ENCODE measurements at places on chromosomes 12 and 14.

DNA sequence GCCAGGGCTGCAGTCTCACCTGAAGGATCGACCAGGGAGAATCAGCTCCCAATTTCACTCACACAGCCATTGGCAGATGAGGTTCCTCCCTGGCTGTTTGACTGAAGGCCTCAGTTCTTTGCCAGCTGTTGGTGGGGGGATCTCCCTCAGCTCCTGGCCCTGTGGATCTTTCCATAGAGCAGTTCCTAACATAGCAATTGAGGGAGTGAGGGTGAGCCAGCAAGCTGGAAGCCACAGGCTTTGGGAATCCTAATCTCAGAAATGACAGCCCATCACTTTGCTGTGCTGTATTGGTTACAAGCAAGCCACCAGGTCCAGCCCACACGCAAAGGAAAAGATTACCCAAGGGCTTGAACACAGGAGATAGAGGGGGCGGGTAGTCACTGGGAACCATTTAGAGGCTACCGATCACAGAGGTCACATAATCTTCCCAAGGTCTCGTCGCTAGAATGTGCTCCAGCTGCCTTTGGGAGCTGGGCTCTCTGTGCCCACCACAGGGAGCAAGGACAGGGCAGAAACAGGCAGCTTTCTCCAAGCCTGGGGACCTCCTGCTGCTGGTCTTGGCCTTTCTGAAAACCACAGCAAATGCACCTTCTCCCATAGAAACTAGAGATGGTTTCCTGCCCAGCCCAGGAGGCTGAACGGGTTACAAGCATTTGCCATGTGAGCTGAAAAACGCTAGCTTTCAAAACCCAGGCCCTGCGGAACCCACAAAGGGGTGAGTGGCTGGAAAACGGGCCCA, 4.6 kb upstream of the OTUB2 start:
- no peak for DNase-seq

DNA sequence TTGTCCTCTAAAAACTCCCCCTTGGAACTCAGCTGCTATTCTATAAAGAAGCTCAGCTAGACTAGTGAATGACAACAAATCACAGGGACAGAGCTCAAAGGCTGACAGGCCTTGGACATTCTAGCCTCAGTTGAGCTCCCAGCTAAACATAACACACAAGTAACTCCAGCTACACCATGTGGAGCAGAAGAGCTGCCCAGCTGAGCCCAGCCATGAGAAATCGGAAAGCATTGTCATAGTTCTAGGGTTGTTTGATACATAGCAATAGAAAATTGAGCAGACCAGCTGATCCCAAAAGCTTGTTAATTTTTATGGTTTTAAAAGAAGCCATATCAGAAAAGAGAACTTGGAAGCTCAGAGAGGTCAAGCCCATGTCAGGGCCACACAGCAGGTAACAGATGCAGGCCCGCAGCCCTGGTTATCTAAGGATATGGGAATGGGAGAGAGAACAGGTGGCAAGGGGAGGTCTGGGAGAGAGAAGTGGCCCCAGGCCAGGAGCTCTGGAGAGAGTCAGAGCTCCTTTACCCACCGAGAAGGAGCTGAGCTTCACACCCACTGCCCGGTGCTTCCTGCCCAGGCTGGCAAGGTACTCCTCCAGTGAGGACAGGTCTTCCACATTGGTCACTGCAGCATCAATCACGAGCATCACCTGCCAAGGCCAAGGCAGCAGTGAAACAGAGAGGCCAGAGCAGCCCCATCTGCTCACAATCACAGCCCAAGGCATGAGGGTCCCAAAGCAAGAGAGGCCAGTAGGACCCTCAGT, 2.9 kb downstream of the NGB start:
- DNase-seq = no peak

DNA sequence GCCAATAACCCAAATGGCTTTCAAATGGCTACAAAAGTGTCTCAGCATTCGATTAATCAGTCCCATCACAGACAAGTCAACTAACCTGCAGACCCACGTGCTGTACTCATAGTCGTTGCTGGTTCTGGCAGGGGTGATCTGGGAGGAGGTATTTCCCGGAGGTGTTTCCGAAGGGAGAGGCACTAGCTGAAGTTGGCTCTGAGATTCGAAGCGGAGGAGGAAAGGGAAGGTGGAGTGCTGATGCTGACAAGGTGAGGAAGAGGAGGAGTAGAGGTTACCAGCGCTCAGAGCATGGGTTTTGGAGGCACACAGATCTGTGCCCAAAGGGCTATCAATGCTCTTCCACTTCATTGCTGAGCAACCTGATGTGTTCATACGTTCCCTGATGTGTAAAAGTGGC, 20.5 kb upstream of the COL2A1 start:
- no peak for DNase-seq

GRCh38 chr12:92396647-92397252, 251.1 kb upstream of the BTG1 start:
- DNase-seq = no peak

DNA sequence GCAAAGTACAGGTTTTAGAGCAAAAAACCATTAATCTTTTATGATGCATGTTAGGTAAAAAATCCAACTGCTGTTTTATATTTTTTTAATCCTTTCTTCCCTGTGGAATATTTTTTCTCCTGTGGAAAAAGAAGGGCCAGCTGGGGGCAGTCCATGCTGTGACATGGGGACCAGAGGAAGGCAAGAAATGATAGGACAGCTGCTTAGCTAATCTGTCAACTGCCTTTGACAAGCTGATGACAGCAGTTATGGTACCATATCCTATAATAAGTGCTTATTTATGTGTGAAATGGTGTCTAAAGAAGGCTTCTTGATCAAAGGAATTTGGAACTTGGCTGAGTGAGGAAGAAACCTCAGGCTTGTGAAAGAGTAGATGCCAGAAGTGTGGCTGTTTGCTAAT, 452.4 kb upstream of the NOVA1 start:
- peak; percentile 57 for DNase-seq

GRCh38 chr14:100781952-100782351, 44.0 kb upstream of the MEG3 start:
- DNase-seq = no peak

DNA sequence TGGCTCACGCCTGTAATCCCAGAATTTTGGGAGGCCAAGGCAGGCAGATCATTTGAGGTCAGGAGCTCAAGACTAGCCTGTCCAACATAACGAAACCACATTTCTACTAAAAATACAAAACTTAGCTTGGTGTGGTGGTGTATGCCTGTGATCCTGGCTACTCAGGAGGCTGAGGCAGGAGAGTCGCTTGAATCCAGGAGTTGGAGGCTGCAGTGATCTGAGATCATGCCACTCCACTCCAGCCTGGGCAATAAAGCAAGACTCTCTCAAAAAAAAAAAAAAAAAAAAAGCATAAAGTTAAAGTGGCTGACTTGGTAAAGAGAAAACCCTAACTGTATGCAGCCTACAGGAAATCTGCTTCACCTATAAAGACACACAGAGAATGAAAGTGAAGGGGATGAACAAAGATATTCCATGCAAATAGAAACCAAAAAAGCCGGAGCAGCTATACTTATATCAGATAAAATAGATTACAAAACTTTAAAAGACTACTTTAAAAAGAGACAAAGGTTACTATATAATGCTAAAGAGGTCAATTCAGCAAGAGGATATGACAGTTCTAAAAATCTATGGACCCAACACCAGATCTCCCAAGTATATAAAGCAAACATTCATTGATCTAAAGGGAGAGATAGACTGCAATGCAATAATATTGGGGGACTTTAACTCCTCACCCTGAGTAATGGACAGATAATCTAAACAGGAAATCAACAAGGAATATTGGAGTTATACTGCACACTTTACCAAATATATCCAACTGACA, 4.1 kb downstream of the CLEC2B start:
- no peak for DNase-seq

Data from NCI-H2081 (cell line).